ENCODE measurements at places on chromosomes 3 and 15.

- no peak for DNase-seq
These were observed 216.3 kb downstream of the SATB1 start for GRCh38 chr3:18208856-18209255.

DNA sequence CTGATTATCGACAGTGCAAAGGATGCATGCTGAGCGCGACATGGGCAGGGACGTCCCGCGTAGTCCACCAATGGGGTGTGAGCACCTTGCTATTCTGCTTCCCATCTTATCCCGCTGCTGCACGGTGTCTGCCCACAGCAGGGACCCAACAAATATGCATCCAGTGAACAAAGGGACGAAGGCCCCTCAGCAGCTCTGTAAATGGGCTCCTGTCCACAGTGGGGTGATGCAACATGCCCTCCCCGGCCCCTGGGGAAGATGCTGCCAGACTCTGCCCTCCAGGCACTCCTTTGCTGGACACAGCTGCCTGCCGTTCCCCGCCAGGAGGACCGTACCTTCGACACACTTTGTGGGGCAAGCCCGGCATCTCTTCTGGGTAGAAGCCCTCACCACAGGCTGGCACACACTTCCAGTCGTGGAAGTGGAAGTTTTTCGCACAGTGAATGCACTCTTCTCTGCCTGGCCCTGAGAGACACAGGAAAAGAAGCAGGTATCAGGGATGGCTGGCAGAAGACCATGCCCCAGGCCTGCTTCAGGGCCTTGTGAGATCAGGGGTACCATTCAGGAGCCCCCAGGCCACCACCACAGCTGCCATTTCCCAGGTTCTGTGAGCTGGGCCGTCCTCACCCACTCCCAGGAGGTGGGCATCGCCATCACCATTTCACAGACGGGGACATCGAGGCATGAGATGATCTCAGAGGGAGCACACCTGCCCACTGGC is 18.2 kb upstream of the SNRPA1 start:
- no peak for DNase-seq

GRCh38 chr15:33382491-33382890 is 71.7 kb downstream of the RYR3 start:
- no peak for DNase-seq

DNA sequence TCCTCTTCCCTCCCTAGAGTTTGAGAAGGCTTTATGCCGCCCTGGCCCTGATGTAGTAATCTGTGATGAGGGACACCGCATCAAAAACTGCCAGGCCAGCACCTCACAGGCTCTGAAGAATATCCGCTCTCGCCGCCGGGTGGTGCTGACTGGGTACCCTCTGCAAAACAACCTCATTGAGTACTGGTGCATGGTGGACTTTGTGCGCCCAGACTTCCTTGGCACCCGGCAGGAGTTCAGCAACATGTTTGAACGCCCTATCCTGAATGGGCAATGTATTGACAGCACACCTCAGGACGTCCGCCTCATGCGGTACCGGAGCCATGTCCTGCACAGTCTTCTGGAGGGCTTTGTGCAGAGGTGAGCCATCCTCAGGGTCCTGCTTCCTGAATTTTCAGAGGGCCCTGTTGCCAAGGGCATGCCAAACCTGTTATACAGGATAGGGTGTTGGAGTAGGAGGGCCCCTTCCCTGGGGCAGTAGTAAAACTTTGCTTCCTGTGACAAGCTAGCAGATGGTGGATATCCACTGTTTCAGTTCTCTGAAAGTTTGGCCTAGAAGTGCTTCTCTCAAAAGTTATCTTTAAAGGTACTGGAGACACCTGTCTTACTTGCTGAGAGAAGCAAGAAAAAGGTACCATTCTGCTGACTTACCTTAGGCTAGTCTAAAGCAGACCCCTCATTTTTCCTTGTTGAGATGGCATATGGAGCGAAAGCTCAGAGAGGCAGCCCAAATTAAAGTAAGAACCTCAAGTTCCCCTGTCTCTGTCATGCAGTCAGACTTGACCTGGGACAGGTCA is 33.7 kb upstream of the TEX264 start:
- no peak for DNase-seq

Measured in stimulated activated CD4-positive, alpha-beta T cell treated with anti-CD3 and anti-CD28 coated beads, Interleukin-15, amount 100 ng/mL, for 48 hours (primary cell).